ENCODE measurements at places on chromosomes 5 and 9.
A peak's percentile ranks its signal among the peaks of the same experiment; 100 is the strongest.

DNA sequence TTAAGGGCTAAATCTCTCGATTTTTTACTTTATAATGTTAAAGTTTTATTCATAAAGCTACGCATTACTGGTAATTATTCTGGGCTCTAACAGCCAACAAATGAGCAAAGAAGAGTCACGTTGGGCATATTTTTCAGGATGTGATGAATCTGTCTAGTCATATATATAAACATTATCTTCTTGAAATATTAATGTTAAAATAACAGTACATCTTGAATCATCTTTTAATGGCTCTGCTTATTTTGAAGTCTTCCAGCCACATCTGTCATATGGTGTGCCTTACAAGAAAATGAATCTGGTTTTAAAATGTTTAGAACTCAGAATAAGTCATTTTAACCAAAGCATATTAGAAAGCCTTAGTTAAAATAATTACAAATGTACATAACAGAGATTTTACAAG, 96.9 kb downstream of the CWC27 start:
- DNase-seq = no peak

- no peak for DNase-seq
These were observed 23.5 kb downstream of the ODF2 start for GRCh38 chr9:128479262-128479661.

- DNase-seq = no peak
These were observed 83.9 kb downstream of the GOLPH3 start for GRCh38 chr5:32090026-32090754.

- DNase-seq = no peak
These were observed 387.4 kb downstream of the ACTL7B start for GRCh38 chr9:108468364-108468763.

GRCh38 chr5:93395971-93396379, 185.0 kb downstream of the NR2F1-AS1 start:
- no peak for DNase-seq

- DNase-seq = no peak
These were observed 417.2 kb downstream of the ELAVL2 start for GRCh38 chr9:23408874-23409273.

GRCh38 chr5:176638437-176638836, 8.0 kb downstream of the EIF4E1B start:
- DNase-seq = no peak

DNA sequence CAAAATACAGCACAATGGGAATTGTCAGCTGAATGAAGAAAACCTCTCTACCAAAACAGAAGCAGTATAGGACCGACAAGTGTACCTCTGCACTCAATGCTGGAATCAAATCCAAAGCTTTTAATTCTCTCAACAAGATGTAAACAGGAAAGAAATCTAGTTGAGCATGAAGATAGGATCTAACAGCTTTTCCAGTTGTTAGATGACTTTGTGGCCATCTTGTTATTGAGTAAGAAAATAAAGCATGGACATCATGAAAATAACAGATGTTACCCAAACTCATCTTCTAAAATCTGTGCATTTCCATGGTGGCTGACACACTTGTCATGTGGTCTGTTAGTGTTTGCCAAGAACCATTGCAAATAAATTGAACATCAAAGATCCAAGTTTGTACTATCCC, 34.7 kb downstream of the SREK1 start:
- DNase-seq = no peak

DNA sequence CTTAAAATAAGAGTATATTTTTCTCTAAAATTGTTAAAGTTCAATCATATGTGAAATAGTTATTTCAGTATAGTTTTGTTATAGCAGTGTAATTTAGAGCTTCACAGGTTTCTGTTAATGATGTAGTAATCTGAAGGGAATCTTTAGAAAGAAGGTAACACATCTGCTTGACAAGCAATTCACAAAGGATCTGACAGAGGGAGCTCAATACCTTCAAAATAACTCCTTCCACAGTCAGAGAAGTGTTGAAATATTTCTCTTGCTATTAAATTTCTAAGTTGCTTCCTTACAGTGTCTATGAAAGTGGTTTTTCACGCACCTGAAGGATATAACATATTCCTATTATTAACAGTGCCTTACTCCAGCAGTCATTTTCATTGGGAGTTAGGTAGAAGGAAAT, 44.9 kb downstream of the SLC25A51 start:
- DNase-seq = no peak

DNA sequence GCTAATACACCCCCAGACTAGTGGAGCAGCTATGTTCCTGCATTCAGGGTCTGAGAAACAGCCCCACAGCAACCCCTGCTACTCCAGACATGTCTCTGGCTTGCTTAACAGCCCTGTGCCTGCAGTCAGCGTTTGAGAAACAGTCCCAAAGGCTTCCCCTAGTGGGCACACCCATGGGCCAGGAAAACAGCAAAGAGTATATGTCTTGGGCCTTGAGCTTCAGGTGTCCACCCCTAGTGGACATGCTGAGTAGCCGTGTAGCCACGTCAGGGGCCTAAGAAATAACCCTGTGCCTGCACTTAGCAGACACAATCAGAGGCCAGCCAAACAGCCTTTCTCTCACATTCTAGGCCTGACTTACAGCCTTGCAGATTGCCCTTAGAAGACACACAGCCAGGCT, 698.6 kb downstream of the PTPRD start:
- no peak for DNase-seq

- no peak for DNase-seq
These were observed 18.4 kb downstream of the F2RL2 start for GRCh38 chr5:76604838-76605237.

GRCh38 chr9:15529566-15530324, 19.0 kb upstream of the PSIP1 start:
- DNase-seq = no peak

GRCh38 chr5:137400571-137400970, 98.6 kb downstream of the SPOCK1 start:
- no peak for DNase-seq

GRCh38 chr5:174376726-174377373, 331.3 kb downstream of the NSG2 start:
- no peak for DNase-seq

GRCh38 chr5:179142434-179143198, 82.4 kb downstream of the ZNF354C start:
- no peak for DNase-seq

GRCh38 chr9:94922691-94923107, 196.2 kb downstream of the AOPEP start:
- DNase-seq = no peak

DNA sequence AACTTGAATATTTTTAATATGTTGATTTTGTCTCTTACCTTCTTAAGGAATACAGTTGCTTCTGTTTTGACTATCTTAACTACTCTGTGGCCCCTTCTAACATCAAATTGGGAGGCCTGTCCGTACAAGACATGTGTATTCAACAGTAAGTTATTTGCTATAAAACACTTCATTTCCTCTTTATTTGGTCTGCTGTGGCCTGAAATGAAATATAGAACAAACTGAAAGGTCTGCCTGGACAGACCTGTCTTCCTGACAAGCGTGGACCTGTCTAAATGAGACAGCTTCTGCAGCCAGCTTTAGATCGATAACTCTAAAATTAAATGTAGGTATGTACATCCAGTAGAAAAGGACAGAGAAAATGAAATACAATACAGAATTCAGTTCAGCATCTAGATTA, 2.2 kb upstream of the LPAR1 start:
- DNase-seq = no peak

GRCh38 chr9:3876553-3876952, 350.8 kb upstream of the RFX3 start:
- no peak for DNase-seq

DNA sequence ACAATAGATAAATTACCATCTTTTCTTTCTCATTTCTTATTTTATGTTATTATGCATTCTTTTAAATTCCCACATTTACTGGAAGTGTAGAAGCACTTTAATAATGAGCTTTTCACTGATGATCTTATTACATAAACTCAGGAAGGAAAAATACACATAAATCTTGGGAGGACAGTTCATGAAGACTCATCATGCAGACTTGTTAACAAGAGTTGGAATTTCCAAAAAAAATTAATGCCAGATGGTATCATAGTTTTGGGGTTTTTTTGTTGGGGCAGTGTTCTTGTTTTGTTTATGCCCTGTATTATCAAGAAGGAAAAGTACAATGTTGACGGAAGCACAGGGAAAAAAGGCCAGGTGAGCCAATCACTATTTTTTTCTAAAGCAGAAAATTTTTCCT, 35.1 kb downstream of the CEMIP2 start:
- no peak for DNase-seq

GRCh38 chr5:132688536-132689339, 14.9 kb downstream of the IL4 start:
- no peak for DNase-seq

DNA sequence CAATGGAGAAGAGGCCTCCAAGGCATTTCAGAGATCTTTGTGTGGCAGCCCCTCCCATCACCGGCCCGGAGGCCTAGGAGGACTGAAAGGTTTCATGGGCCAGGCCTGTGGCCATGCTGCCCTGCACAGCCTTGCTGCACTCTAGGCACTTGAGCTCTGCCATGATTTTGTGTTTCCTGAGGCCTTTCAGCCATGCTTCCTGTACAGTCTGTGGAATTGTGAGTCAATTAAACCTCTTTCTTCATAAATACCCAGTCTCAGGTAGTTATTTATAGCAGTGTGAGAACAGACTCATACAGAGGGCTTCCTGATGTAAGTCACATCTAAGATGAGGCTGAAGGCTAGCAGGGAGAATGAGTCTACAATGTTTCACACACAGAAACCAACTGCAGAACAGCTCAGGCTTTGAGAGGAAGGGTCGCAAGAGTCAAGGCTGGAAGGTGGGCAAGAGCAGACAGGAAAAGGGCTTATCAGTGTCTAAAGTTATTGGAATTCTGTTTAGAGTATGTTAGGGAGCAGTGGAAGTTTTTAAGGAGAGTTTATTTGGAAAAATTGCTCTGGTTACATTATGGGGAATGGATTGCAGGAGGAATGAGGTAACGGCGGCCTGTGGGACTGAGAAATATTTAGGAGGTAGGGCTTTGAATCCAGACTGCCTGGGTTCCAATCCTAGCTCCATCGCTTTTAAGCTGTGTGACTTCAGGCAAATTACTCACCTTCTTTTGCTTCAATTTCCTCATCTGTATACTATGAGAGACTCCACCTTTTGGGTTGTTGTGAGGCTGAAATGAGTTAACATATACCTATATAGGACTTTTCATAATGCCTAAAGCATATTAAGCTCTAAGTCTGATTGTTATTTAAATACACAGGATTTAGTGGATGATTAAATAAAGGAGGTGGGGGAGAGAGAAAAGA, 291.2 kb downstream of the CWC27 start:
- no peak for DNase-seq

GRCh38 chr9:105507096-105507790, 50.7 kb upstream of the FKTN start:
- no peak for DNase-seq

- no peak for DNase-seq
These were observed 36.1 kb downstream of the POLK start for GRCh38 chr5:75547812-75548211.

DNA sequence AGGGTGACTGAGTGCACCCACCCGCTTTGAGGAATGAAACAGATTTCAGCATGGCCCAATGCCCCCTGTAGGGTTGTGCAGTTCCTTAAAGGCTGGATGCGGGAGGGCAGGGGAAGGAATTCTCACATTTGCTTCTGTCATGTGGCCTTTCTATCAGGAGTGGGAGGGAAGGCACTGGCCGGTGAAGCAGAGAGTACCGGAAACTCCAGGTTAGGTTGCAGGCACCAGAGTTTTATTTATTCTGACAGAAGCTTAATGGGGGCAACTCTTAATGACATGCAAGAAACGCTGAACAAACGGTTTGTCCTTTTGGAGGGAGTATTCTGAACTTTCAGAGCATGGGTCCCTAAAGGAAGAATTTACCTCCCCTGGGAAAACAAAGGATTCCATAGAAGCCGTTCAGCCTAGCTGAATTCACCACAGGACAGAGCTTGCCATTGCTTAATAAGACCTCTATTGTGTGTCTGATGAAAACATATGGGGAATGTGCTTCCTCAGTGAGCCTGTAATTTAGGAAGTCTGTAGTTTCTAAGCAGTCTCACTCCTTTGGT, 44.1 kb upstream of the EQTN start:
- DNase-seq = no peak

DNA sequence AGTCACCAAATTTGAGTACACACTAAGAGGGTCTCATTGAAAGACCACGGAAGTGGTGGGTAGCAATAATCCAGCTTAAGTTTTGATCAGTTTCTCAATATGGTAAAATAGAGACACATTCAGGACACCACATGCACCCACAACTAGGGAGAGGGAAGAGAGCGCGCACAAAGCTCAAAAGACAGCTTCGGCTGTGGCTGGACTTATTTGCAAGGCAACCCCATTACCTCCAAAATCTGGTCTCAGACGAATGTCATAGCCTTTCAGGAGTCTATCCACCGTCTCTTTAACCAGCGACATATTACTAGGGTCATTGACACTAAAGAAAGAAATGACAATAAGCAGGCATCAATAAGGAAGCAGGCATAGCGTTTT, 443 bp downstream of the GABRB2 start:
- no peak for DNase-seq

DNA sequence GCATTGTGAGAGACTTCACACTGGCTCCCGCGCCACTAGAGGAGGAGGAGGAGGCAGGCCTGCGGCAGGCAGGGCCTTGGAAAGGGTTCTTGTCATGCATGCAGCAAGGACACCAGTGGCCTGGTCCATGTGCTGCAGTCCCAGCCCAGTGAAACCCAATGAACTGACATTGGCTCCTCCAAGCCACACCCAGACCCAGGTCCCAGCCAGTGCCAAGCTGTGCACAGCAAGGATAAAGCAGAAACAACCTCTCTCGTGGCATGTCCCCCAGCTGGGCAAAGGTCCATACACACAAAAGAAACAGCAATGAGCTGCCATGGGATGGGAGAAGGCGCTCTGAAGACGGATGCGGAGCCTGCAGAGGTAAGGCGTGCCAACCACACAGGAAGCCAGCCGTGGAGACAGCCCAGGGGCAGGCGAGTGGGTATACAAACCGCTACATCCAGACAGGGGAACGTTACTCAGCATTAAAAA, 89.2 kb downstream of the SEMA4D start:
- DNase-seq = peak; percentile 40

Measured in naive B cell (primary cell).